ENCODE measurements at places on chromosomes 5 and 9. TPM values are rescaled to one million over a fixed set of nuclear protein-coding genes. Genes with fewer than 3 reads are reported as not detected.

- DNase-seq = peak; percentile 52
These were observed 456.6 kb downstream of the RAB3C start for GRCh38 chr5:59039296-59040023.

The TIMD4 gene
- total RNA-seq = not detected

The NTNG2 gene
- total RNA-seq = 2.4 TPM

The SHB gene
- total RNA-seq = 4.6 TPM
